ENCODE measurements at places on chromosomes 7 and 10. TPM values are rescaled to one million over a fixed set of nuclear protein-coding genes. Genes with fewer than 3 reads are reported as not detected.

The RNF148 gene
- not detected for polyA plus RNA-seq

The ARL5B gene
- 1.6 TPM for polyA plus RNA-seq

The UCN3 gene
- not detected for polyA plus RNA-seq

The SNX13 gene
- polyA plus RNA-seq, result 12.1 TPM

The SUN3 gene
- polyA plus RNA-seq, result not detected

The ITGA8 gene
- polyA plus RNA-seq, result not detected

All from IgD-negative memory B cell (primary cell).